Cardiac fibroblast (primary cell): ENCODE measurements at places on chromosomes 7 and 10.

DNA sequence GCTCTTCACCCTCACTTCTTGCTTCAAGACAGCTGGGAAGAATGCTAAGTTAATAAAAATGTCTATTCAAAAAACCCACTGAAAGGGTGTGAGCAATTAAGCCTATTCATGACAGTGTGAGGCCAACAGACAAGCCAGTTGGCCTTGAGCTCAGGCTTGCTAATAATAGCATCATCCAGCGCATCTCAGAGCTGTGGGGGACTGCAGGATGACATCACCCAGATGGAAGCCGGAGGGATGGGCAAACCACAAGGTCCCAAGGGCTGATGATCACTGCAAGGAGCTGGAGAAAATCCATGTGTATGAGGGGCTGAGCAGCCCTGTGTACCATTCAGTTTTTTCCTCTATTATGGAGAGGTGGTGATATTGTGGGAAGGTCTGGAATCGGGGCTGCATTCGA, 770.4 kb downstream of the TNS3 start:
- DNase-seq = peak; percentile 94

GRCh38 chr10:131173484-131174210, 137.9 kb downstream of the TCERG1L start:
- no peak for DNase-seq

DNA sequence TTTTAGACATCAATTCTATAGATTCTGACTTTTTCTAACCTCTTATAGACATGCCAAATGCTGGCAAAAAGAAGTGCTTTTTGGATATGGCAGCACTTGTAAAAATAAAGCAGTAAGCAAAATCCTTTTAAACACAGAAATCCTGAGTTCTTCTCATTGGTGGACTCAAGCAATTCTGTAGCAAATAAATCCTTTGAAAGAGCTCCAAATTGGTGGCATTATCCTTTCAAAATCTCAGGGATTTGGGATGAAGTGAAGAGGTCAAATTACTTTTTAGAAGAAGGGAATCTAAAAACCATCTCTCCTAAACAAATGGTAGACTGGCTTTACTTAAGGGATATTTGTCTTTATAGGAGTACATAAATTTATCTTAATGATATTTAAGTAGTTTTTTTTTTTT, 17.5 kb upstream of the ASCC1 start:
- no peak for DNase-seq

- no peak for DNase-seq
Observed at GRCh38 chr10:10213237-10213636, 804.4 kb upstream of the CELF2 start.

- no peak for DNase-seq
Observed at GRCh38 chr10:132136689-132137088, 50.1 kb upstream of the DPYSL4 start.

DNA sequence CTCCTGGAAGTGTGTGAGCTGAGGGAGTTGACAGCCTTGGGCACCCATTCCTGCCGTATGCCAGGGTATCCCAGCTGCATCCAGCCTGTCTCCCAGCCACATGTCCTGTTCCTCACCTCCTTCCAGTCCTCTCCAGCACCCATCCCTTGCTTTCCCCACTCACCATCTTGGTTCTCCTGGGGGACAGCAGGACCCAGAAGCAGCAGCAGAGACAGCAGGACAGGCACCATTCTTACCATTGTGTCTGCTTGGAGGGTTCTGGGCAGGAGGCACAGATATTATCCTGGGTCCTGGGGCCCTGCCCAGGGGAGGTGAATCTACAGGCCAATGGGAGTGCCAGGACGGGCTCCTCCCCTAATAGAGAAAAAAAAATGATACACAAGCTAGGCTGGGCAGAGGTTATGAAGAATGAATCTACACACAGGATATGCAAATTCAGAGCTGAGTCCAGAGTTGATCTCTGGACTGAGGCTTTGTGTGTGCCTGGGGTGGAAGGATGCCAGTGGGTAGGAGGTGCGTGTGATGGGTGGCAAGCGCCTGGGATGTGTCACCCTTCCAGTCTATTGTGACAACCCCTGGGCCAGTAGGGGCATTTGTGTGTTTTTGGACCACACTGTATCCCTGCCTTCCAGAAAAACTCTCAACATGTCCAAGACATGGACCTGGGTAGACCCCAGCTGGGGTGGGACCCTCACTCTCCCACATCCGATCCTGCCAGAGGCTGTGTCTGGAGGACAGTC, at the start of gene AZGP1:
TSS of gene AZGP1 (minus strand) at position 250 of the 740 bp plus-strand sequence. CDS start at position 239, 11 bp downstream.
- peak; percentile 29 for DNase-seq

DNA sequence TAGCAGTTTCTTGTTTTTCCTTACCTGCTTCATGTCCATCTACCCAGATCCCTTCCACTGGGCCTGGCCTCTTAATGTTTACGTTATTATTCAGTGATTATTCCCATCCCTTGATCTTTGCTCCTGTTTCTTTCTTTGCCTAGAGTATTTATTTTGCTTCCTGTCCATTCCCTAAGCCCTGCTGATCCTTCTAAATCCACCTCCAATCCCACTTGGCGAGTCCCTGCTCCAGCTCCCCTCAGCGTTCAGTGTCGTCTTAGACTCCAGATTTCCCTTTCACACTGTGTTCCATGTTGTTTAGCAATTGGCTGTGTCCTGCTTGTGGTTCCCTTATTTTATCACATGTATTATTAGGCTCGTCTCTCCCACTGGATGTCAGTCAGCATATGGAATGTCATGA, 7.3 kb downstream of the PPP2R2D start:
- DNase-seq = no peak
